ENCODE measurements at places on chromosomes 1 and 21.

GRCh38 chr1:112457241-112457640, 51.5 kb upstream of the WNT2B start:
- DNase-seq: no peak

DNA sequence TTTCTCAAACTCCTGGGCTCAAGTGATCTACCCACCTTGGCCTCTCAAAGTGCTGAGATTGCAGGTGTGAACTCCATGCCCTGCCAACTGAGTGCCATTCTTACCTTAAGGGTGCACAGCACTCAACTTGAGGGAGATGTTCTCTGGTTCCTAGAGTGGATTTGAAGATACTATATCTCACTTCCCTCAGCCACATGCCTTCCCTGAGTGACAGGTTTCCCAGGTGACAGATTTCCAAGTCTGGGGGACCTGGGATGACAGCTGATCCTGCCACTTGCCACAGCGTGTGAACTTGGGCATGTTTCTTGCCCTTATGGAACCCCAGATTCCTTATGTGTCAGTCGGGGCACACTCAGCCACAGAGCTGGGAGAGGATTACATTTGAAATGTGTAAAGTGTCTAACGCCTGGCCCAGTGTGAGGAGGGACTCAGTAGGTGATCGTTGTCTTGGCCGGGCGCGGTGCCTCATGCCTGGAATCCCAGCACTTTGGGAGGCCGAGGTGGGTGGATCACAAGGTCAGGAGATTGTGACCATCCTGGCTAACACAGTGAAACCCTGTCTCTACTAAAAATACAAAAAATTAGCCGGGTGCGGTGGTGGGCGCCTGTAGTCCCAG, 29.6 kb upstream of the BTG2 start:
- no peak for DNase-seq

DNA sequence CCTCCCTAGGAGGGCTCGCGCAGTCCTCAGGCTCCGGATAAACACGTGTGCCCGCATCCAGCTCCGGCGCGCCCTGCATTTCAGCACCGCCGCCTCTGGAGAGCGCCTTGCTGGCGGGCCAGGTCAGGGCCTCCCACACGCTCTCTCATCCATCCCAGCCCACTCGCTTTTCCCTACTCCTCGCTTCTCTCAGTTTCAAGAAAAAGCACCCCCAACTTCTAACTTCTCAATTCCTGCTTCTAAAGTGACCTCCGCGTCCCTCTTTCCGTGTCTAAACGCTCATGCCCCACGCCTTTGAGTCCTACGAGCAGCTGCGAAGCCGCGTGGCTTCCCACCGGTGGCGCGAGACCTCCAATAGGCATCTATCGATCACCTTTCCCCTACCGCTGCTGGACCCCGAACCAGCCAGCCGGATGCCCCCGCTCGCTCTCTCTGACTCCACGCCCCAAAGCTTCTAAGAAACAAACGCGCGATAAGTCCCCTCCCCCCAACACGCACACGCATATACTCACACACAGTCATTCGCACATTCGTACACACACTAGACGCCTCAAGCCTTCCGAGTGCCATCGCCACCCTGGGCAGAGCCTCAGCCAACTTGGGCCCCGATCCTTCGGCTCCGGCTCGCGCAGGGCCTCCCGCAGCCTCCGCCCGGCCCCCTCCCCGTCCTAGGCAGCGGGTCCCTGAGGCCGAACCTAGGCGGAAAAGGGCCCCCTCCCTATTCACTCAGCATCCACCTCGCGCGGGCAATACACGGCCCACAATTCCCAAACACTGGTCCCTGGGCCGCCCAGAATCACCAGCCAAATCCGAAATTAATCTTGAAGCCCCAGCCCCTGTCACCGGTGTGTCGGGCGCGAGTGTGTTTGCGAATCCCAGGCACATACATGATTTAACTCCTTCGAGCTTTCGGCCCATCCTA, 1.1 kb downstream of the NMNAT2 start:
- DNase-seq: peak; percentile 65

DNA sequence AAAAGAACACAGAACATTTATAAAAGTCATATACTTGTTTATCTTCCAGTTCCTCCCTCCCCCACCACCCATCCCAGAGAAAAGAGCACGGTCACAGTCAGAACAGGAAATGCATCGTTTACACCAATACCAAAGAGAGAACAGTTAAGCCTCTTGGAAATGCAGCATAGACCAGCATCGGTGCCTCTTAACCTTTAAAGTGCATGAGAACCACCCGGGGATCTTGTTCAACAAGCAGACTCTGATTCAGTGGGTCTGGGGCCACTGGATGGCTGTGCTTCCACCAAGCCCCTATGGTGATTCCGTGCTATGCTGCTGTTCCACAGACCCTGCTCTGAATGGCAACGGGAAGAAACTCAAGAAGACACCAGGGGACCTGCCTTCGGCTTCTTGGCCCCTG, 19.2 kb downstream of the FAM89A start:
- DNase-seq: no peak

DNA sequence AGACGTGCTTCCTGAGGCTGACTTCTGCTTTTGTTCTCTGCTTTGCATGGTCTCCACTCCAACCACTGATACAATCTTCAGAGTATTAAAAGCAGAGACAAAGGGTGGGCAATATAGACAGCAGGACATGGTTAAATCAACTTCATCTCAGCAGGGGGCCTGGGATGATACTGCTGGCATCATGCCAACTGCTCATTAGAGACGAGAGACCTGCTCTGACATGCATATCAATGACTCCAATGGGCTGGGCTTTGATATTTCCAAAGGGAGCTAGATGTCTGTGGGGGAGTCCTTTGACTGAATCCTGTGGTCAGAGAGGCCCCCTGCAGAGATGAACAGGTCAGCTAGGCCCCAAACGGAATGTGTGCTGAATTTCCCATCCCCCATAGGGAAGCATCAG, 106.6 kb downstream of the ACTL8 start:
- DNase-seq: no peak

GRCh38 chr1:2082064-2082463, 31.9 kb downstream of the PRKCZ start:
- no peak for DNase-seq

- DNase-seq: no peak
Measured at GRCh38 chr1:76352741-76353435, 278.3 kb downstream of the ST6GALNAC3 start.

GRCh38 chr1:34057347-34058130, 107.5 kb downstream of the CSMD2 start:
- DNase-seq: no peak

GRCh38 chr1:36366091-36366661, 19.5 kb downstream of the STK40 start:
- DNase-seq: peak; percentile 84

- DNase-seq: no peak
Measured at GRCh38 chr1:14106126-14106525, 406.1 kb downstream of the PRDM2 start.

DNA sequence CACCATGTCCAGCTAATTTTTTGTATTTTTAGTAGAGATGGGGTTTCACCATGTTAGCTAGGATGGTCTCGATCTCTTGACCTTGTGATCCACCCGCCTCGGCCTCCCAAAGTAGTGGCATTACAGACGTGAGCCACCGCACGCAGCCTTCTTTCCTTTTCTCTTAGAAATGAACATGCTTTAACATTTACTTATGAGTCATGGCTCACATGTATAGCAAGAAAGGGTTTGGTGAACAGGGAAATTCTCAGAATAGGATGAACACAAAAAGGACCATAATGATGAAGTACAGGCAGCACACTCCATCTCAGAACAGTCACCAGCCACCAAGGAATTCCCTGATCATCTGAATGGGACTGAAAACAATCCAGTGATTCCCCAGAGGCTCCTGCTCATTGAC, 9.4 kb upstream of the VAMP4 start:
- no peak for DNase-seq

DNA sequence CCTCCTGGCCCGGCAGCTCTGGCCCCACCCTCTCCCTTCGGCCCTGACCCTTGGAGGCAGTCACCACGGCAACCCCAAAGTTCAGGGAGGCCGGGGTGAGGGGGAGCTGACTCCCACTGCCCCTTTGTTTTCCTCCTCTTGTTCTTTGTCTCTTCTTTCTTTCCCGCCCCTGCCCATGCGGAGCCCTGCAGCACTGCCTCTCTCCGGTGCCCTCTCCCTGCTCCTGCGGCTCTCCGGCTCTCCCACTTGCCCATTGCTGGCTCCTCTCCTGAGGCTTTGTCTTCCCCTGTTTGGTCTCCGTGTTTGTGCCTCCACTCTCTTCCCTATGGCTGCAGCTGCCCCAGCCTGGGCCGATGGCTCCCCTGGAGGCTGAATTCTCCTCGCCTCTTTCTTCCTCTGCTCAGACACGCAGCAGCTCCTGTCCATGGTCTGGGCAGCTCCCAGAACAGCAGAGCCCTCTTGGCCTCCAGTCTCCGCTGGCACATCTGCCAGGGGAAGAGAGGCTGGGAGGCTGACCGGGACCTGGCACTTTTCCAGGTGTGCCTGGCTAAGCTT, 5.8 kb downstream of the CELSR2 start:
- DNase-seq: no peak

GRCh38 chr1:76053021-76053420, 21.5 kb upstream of the ST6GALNAC3 start:
- no peak for DNase-seq

- no peak for DNase-seq
Measured at GRCh38 chr1:92791487-92792066, 6.7 kb upstream of the EVI5 start.

DNA sequence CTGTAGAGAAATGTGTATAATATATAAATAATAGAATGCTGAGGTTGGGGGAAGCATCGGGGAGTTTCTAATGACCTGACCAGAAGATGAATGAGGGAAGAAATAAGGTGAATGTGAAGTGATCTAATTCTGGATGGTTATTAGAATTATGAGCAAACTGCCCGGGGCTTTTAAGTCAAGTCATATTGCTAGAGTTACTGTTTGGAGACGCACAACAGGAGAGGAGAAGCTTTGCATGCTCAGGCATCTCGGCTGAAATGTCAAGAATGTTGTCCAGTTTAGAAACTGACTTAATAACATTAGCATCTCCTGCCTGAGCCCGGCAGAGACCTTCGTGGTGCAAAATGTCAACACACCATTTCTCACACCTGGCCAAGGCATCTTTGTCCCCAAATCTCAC, 119.1 kb downstream of the RRAGC start:
- no peak for DNase-seq

DNA sequence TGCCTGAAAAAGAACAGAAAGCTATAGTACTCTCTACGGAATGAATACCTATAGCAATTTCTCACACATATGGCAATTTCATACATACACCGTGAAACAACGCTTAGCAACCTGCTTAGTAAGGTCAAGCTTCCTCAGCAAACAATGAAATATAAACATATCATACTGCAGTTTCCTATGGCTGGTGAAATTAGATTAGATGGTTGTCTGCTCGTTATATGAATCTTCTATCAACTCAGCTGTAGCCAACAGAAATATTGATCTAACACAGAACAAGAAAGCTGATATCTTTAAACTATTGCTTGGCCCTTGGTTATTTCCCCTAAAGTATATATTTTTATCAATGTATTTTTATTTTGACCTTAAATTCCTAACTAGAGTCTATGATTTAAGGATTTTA, 187.8 kb downstream of the SLC44A5 start:
- DNase-seq: no peak

DNA sequence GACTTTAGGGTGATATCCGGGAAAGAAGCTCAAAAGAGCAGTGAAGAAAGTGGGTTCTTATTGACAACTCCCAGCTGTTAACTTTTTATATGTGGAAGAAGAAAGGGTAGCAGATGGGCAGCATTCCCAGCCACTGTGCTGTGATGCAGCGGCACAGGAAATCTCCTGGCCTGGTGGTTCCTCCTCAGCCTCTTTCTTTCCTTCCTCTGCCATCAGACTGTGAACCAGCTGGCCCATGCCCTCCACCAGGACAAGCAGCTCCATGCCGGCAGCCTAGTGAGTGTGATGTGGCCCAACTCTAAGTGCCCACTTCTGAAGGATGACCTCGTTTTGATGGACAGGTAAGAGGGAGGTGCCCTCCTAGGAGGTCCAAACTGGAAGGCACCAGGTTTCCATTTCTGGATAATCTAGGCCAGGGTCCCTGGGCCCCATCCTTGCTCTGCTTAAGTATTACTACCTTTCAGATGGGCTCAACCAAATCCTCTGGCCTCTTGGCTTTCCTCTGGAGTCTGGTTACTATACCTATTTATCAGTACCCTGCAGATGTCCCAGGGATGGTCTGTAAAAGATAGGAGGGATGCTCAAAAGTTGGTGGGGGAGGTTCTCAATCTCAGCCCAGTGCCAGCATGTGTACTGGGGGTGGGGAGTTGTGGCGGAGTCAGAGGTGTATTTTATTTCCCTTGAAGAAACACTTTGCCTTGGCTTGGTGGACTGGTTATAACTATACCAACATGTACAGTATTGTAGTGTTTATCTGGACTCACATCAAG, 17.0 kb downstream of the MFN2 start:
- DNase-seq: no peak

GRCh38 chr1:241963722-241964121, 6.2 kb downstream of the BECN2 start:
- no peak for DNase-seq

DNA sequence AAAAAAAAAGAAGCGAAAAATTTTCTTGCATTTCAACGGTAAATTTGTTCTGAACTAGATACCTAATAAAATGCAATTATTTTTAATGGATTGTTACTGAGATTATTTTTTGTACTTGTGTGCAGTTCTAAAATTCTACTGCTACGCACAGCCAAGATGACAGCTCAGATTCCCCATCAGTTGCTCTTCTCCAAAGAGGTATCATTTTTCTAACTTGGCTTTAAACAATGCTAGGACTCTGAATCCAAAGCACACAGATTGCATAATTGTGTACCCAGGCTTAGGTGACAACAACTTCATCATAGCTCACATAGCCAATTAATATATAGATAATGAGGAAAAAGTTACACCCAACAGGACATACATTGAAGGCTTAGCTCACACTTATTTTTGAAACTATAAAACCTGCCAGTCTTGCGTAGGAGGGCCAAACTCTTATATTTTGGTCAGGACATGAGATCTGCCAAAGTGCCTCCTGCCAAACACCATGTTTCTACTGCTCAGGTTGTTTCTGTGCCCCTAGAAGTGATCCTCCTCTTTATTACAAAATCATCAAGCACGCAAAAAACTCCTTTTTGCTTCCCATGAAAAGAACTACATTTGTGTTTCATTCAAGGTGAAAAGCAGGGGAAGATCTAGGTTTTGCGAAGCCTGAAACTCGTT, 10.6 kb upstream of the ZNHIT6 start:
- DNase-seq: no peak

- peak; percentile 17 for DNase-seq
Measured at GRCh38 chr21:44718571-44718970, 7.2 kb upstream of the TSPEAR start.
